ENCODE measurements at places on chromosomes 1 and 21.

- DNase-seq = no peak
Measured at GRCh38 chr1:55172272-55172671, 42.9 kb downstream of the USP24 start.

DNA sequence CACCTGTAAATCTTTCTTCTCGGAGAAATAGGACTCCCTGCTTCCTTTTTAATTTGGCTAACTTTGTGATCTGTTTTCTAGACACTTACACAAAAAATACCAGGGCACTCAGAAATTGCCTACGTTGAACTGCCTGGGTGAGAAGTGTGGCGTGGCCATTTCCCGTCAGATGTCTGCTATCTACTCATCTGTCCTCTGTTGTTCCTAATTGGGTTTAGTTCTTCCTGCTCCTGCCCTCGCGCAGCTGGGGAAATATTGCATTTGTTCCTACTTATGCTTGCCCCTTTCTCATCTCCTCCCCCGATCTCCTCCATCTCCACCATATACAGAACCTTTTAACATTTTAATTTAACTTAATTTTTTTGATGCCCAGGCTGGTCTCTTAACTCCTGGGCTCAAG is 55.1 kb downstream of the CD58 start:
- no peak for DNase-seq

DNA sequence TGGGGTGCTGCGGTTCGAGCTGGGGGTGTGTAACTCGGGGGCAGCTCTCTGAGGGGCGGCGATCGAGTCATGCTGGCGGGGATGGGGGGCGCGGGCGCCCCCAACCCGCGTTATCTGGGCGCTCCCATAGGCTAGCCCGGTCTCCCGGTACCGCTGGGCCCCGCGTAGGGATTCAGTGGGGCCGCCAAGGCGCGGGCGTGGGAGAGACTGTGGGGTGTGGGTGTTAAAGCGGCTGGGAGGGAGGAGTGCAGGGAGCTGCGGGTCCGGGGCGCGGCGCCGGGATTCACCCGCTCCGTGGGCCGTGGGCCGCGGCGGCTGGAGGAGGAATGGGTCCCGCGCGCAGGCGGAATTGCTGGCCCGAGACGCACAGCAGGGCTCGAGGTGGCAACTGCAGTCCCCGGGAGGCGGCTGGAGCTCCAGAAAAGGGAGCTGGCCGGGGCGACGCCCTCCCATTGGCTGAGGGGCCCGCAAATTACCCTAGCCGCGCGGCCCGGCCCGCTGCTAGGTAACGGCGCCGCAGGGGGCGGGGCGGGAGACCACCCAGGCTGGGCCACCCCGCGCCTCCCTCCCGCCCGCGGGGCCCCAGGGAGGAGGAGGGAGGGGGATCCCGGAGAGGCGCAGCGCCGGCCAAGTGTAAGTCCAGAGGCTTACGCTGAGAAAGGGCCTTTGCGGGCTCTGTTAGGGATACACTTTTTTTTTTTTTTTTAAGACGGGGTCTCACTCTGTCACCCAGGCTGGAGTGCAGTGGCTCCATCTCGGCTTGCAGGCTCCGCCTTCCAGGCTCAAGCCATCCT is at the start of gene PTCH2:
TSS of gene PTCH2 (minus strand) at position 392 of the 794 bp plus-strand sequence. CDS start at position 71, 321 bp downstream.
- DNase-seq = no peak

DNA sequence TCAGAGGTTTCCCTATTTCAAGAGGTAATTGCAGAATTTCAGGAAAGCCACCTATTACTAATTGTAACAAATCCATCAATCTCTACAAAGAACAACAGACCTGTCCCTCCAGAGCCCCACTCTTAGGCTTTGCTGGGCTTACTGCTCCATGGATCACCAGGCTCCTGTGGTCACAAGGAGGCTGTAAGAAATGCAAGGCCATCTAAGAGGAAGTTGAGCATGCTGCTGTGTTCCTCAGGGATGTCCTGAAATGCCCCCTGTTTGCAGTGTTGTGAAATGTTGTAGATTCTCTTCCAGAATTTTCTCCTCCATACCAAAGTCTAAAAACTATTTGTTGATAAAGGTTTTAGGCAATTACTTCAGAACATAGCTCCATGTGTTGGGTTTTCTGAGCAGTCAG is 24.4 kb upstream of the DUSP23 start:
- no peak for DNase-seq

DNA sequence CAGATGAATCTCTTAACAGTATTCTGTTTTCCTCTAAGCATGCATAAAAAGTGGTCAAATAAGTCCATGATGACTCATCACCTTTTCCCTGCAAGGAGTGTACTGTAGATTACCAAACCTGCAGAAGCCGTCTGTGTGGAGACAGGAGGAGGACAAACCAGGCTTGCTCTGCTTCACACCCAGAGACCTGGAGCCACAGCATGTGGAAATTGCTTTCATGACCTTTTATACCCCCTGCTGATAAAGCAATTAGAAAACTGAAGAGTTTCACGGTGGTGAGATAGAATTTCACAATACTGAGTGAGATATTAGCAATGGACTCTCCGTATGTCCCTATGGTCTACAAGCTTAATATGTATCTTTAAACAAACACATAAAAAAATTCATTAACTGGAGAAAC is 9.4 kb downstream of the CORT start:
- no peak for DNase-seq

DNA sequence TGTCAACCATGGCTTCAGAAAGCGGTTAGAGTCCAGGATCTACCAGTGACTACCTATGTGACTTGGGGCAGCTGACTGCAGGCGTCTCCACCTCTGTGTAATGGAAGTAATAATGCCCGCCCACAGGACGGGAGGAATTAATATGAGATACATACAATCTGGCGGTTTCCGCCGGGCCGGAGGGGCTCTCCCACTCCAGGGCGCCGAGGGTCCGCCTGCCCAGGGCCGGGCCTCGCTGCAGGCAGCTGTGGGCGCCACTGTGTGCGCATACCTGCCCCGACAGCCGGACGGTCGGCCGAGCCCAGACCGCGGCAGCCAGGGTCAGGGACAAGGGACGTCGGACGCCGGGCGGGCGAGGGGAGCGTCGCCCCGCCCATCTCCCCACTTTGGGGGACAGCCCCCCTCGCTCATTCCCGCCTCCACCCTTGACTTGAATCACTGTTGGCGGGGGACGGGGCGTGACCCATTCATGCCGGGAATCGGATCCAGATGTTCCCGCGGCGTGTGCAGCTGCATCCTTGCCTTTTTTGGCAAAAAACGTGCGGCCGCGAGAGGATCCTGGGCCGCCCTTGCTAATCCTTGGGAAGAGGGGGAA is 6.0 kb upstream of the SF3A3 start:
- DNase-seq = no peak

- no peak for DNase-seq
Measured at GRCh38 chr1:30880678-30881318, 27.8 kb downstream of the SDC3 start.

GRCh38 chr21:44947111-44947929 is 7.5 kb downstream of the SLX9 start:
- no peak for DNase-seq

DNA sequence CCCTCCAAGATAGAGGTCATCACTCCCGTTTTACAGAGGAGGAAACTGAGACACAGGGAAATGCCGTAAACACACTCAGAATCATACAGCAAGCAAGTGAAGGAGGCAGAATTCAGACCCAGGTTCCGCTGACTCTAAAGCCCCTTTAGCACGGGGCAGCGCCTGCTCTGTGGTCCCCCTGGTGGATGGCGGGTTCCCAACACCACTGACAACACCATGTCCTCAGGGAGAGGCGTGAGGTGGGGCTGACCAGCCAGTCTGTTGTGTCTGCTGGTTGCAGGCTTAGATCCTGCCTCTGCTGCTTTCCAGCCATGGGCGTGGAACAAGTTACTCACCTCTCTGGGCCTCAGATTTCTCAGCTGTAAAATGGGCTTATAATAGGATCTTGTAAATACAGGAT is 617.3 kb downstream of the MATN1 start:
- DNase-seq = no peak

DNA sequence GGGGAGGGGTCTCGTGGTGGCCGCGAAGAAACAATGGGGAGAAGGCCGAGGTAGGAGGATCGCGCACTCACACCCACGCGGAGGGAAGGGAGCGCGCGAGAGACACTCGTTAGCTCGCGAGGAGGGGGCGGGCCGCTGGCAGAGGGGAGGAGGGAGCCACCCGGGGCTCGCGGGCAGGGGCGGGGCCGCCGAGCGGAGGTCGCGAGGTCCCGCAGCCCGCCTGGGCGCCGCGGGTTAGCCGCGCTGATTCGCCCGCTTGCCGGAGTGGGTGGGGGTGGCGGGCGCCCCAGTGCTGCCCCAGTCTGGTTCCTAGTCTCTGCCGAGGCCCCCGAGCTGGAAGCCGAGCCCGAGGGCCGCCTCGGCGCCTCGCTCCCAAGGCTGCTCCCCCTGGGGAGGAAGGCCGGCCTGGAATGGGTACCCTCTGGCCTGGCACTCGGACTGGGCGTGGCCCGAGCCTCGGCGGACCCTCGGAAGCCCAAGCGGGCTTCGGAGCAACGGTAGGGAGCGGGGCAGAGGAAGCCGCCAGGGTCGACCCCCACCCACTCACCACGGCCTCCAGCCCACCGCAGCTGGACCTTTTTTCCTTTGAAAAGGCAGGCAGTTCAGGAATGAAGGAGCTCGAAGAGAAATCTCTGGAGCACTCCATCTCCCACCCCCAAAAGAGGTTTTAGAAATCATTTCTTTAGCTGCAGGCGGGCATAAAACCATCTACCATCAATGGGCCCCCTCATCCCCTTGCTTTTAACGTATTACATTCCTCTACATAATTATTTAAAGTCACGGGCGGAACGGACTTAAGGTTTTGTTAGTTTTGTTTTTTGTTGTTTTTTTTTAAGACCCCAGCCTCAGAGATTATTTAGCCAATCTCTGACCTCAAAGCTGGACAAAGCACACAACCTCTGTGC is 722 bp upstream of the TUT4 start:
- DNase-seq = peak; percentile 77

- DNase-seq = no peak
Measured at GRCh38 chr1:180939073-180939710, 26.5 kb downstream of the KIAA1614 start.

DNA sequence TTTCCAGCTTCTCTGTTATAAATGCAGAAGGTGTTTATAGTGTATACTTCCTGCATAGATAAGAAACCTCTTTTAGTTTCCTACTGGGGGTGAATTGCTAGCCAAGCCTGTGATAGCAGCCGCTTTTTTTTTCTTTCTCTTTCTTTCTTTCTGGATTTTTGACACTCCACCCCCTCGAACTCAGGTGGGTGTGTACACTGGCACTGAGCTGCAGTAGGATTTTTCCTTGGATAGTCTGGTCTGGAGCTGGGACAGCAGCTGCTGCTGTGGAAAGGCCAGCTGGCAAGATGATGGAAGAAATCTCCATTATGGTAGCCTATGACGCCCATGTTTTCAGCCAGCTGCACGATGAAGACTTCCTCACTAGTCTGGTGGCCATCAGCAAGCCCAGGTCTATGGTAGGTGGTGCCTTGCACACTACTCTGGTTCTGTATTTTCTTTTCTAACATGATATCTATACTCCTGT is 122.5 kb upstream of the CACYBP start:
- DNase-seq = no peak

- no peak for DNase-seq
Measured at GRCh38 chr1:92748138-92748537, 36.8 kb downstream of the EVI5 start.

GRCh38 chr1:9128166-9128519 is 759 bp downstream of the GPR157 start:
- no peak for DNase-seq

DNA sequence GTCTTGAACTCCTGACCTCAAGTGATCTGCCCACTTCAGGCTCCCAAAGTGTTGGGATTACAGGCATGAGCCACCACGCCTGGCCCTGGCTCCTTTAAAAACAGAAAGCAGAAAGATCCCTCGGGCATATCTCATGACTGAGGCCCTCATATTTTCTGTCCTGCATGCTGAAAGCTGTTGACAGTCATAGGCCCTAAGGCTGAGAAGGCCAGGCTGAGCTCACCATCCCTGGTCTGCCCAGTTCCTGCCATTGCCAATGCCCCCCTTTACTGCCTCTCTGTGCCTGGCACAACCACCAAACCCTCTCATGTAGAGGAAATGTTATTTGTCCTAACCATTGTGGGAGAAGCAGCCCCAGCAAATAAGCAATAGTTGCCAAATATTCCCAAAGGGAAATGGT is 12.7 kb downstream of the CD34 start:
- no peak for DNase-seq

DNA sequence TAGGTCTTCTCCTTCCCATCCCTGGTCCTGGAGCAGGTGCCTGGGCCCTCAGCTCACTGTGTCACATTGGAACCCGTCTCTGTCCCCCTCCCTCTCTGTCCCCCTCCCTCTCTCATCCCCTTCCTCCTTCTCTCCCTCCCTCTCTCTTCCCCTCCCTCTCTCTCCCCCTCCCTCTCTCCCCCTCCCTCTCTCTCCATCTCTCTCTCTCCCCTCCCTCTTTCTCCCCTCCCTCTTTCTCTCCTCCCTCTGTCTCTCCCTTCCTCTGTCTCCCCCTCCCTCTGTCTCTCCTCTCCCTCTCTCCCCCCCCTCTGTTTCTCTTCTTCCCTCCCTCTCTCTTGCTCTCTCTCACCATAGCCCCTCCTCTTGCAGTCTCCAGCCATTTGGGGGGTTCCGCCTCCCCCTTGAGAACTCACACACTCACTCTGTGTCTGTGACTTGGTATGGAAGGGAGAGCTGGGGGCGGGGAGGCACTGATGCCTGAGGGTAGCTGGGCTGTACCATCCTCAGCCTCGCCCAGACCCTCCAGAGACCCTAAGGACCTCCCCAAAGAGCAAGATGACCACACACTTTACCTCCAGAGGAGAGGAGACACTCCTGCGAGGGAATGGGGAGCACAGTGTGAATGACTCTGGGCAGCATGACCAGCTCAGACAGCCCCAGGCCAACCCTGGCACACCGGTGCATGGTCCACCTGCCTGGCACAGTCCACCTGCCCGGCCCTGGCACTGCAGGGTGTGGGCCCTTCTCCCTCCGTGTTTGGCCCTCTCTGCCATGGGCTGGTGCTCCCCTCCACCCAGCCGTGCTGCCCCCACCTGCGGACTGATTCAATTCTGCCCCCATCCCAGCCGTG is 102.8 kb upstream of the ARHGEF16 start:
- DNase-seq = no peak

DNA sequence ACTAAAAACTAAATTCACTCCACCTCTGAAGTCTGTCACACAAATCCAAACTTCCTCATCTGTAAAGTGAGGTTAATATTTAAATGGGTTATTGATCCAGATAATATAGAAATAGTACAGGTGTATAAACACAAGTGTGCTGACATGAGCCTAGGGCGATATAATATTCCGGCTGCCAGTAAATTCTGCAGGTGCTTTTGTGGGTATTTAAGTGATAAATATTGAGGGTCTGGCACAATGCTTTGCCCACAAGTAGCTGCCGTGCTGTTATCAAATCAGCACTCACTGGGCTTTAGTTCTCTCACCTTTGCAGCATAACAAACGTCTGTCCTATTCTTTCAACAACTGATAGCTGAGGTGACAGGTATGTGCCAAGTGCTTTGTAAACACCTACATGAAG is 7.6 kb downstream of the PABPC4 start:
- no peak for DNase-seq

Measured in activated CD4-positive, CD25-positive, alpha-beta regulatory T cell treated with anti-CD3 and anti-CD28 coated beads, Interleukin-2, amount 50 U/mL, for 16 hours (primary cell).